ENCODE measurements at places on chromosomes 1 and 21.
A peak's percentile ranks its signal among the peaks of the same experiment; 100 is the strongest.

GRCh38 chr1:223683586-223684487 is 18.3 kb upstream of the CAPN8 start:
- peak; percentile 87 for ATAC-seq

DNA sequence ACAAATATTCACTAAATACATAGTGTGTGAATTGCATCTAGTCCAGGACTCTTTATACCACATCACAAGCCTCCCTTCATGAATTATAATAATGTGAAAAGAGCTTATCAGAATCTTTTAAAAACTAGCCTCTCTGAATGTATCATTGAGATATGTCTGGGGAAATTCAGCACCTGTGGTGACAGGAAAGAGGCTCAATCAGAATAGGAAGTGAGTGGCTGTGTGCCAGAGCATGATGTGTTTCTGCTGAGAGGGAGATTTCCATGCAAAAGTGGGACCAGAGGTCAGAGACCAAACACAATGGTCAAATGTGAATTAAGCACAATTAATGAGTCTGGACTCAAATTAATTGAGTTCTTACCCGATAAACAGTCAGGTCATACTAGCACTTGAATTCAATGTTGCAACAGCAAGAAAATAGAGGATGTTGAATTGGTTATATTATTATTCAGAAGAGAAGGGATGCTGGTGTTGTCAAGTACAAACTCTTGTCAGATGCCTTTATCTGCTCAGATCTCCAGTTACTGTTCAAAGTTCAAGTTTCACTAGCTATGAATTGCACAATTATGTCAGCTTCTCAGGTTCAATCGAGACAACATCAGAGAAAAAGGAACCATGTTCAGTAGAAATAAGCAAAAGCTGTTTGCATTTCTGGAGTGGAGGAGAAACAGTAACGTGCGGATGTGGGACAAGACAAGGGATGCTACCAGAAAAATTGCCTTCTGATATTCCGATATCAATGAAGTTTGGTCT is 226.2 kb downstream of the ZNF326 start:
- ATAC-seq = no peak

- ATAC-seq = peak; percentile 75
Observed at GRCh38 chr1:220818421-220819173, 31.9 kb downstream of the MTARC1 start.

DNA sequence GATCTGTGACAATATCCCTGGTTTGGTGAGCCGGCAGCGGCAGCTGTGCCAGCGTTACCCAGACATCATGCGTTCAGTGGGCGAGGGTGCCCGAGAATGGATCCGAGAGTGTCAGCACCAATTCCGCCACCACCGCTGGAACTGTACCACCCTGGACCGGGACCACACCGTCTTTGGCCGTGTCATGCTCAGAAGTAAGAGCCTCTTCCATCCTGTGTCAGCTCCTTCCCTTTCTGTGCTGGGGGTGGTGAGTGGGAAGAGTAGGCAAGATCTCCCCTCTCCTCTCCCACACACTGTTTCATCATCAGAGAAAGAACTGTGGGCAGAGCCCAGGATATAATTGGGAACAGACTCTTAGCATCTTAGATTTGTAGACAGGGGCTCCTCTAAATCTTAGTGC is 6.1 kb downstream of the WNT2B start:
- no peak for ATAC-seq

DNA sequence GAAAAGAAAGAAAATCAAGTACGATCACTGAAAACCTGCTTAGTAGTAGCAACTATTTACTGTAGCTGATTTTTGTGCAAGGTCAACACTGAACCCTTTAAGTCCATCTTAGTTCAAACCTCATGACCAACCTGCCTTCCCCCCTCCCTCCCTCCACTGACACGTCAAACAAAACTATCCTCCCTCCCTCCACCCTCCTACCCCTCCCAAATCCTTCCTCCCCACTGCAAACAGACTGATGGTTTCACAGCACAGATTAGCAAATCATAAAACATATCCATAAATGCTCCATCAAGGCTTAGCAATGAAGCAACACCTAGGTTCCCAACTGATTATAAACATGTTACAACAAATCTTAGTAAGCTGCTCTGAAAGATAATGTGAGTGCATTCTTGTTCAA is 164.3 kb upstream of the GREM2 start:
- no peak for ATAC-seq

- peak; percentile 91 for ATAC-seq
Observed at GRCh38 chr1:100597061-100597741, 59.3 kb downstream of the GPR88 start.

GRCh38 chr1:171850651-171851350 is 9.5 kb downstream of the DNM3 start:
- ATAC-seq = no peak

- ATAC-seq = peak; percentile 96
Observed at GRCh38 chr1:36217670-36218069, 6.6 kb upstream of the THRAP3 start.

DNA sequence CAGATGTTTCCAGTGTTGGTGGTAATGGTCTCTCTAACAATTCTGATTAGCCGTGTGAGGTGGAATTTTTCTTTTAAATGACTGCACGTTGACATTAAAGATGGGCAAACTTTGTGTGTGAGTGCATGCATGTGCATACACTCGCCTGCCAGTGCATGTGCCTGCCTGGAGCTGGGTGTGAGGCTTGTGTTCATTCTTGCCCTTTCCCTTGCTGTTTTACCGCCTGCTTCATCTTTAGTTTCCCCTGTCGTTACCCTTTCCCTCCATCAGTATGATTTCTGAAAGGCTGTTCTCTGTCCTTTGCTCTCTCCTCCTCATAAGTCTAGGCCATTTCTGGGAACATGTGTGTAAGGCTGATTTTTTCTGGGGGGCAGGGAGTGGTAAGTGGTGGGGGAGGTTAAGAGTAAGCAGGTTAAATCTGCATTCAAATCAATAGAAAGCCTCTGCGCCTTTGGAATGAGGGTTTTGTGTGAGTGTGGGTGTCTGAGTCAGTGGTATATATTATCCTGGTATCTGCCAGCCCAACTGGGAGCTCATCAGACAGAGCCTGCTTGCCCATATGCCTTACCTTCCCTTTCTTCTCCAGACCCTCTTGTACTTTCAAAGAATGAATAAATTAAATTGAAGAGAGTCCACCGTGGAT is 112.5 kb downstream of the PBX1 start:
- peak; percentile 80 for ATAC-seq

DNA sequence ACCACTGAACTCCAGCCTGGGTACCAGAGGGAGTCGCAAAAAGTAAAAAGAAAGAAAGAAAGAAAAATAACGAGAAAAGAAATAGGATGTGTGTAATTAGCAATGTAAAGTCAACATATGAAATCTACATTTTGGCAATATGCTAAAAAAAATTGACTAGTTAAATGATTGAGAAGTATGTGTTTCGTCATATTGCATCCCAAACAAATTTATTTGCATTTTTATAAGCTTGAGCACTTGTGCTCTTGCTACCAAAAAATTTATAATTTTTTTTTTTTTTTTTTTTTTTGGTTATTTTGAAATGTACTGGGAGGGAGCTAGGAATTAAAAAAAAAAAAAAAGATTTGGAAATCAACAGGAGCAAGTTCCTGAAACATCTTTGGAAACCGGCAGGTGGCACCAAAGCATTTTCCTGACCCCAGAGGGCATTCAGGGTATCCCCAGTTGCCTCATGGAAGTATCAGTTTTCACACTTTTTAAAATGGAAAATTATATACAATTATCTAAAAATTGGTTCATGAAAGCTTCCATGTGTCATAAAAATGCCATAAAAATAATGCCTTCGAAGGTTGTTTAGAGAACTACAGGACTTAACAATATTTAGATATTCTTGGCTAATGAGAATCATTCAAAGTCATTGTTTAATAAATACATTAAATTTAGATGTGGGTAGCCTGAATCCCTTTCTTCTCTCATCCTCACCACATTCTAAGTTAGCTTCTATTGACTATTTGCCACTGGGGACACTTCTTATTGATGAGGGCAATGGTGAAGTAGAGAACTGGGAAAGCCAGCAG is 4.8 kb upstream of the HEATR1 start:
- peak; percentile 33 for ATAC-seq

- ATAC-seq = 0 out of 3 replicates have a peak, but pooled peaks have one; percentile 29
Observed at GRCh38 chr1:2019172-2019543, at the start of gene GABRD. TSS of gene GABRD (plus strand) at chr1:2019345. CDS start at chr1:2019424, 79 bp downstream.

DNA sequence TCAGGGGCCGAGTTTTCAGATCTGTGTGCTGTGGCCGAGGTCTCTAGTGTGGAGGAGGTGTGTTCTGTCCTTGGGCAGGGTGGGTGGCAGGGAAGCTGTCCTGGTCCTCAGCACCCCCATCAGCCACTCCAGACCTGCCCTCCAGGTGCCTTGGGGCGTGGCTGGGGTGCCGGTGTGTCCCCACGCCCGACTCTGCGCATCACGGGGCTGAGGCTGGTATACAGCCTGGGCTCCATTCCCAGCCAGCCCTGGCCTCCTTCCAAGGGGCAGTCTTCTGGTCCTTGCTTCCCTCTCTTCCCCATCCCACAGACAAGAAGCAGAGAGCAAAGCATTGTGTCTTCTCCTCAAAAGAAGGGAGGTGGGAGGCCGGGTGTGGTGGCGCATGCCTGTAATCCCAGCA is 4.0 kb downstream of the SAMD11 start:
- no peak for ATAC-seq

DNA sequence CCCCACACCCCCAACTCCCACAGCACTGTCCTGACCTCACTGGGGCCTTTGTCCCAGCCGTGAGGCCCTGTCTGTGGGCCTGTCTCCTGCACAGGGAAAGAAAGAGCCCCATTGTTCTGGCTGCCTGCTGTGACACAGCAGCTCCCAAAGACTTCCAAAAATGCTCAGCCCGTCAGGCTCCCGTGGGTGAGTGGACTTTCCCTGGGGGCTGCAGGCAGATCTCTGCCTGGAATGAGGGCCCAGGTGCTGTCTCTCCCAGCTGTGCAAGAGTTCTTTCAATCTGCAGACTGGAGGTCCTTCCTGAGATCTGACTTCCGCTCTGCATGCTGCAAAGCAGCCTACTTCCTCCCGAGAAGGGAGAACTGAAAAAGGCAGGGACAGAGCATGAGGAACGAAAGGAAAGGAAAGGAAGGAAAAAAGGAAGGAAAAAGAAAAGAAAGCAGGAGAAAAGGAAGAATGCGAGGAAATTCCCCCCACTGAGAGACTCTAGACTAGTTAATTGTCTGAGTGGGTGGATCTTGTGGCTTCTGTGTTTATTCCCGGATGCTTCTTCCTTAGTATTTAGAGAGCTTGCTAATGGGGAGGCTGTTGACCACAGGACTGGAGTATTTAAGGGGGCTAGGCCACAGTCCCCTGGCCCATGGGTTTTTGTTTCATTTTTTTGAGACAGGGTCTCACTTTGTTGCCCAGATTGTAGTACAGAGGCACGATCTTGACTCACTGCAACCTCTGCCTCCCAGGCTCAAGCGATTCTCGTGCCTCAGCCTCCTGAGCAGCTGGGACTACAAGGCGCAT is 15.0 kb downstream of the NES start:
- ATAC-seq = no peak

- no peak for ATAC-seq
Observed at GRCh38 chr1:238811211-238811879, 575.0 kb upstream of the CHRM3 start.

DNA sequence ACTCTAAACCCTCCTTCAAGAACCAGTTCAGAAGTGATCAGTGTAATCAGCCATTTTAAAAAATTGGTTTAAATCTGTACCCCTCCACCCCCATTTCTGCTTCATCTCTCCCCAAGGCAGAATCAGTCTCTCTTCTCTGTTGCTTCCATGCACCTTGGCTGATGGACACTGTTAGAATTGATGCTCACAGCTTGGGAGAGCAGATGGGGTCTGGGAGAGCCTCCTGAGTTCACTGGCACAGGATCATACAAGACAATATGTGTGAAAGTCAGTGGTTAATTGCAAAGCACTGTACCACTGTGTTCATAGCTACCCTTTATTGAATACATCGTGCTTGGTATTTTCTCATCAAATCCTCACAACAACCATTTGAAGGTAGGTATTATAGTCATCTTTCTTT is 140.9 kb downstream of the ROR1 start:
- no peak for ATAC-seq

GRCh38 chr1:160340866-160341265 is 2.2 kb downstream of the COPA start:
- ATAC-seq = no peak

- no peak for ATAC-seq
Observed at GRCh38 chr1:58986996-58987767, 203.3 kb upstream of the JUN start.

DNA sequence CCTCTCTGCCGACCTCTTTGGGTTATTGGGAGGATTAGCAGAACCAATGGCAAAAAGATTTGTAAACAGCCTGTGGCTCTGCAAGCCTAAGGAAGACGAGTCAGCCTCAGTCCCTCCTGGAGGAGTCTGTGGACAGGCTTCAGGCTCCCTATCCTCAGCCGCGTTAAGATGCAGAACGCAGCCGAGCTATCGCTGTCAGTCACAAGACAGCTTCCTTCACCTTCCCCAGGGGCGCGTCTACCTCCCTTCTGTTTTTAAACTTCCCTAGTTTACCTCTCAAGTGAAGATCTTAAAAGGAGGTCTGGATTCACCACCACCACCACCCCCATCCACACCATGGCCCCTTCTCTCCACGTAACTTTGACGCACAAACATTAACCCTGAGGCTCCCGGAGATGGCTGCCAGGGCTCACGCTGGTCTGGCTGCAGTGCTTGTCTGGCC is 738 bp downstream of the CAMK1G start:
- ATAC-seq = peak; percentile 23

DNA sequence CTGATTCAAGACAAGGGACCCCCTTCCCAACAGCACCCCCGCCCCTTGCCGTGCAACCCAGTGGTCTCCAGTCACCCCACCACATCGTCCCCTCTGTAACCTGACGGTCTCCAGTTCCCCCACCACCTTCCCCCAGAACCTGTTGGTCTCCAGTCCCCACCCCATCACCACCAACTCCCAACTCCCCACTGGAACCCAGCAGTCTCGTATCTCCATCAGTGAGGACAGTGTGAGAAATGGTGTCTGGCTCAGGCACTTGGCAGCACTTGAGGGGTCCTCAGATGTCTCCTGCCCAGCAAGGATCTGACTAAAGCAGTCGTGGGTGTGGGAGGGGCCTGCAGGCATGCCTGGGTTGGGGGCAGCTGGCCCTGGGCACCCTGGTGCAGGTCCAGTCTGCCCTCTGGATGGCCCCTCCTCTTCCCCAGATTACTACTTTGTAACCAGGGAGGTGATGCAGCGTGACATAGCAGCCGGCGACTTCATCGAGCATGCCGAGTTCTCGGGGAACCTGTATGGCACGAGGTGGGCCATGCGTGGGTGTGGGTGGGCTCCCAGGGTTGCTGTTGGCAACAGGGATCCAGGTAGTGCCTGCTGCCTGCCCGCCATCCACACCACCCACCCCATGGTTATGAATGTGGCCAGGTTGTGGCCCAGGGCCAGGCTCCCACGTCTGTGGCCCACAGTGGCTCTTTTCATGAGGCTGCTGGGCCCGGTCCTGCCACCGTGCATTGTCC is 3.1 kb upstream of the GJC2 start:
- ATAC-seq = no peak

DNA sequence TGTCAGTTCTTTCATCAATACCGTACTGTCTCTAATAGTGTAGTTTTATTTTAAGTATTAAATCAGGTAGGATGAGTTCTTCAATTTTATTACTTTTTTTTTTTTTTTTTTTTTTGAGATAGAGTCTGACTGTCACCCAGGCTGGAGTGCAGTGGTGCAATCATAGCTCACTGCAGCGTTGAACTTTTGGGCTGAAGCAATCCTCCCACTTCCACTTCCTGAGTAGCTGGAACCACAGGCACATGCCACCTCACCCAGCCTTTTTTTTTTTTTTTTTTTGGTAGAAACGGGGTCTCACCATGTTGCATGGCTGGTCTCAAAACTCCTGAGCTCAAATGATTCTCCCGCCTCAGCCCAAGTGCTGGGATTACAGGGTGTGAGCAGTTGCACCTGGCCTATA is 44.3 kb downstream of the INAVA start:
- no peak for ATAC-seq

GRCh38 chr1:231750818-231751362 is 124.3 kb downstream of the DISC1 start:
- no peak for ATAC-seq

- ATAC-seq = peak; percentile 95
Observed at GRCh38 chr21:39518055-39518846, 66.5 kb downstream of the SH3BGR start.
